ENCODE measurements at places on chromosomes 3 and 15. TPM values are rescaled to one million over a fixed set of nuclear protein-coding genes. Genes with fewer than 3 reads are reported as not detected.

DNA sequence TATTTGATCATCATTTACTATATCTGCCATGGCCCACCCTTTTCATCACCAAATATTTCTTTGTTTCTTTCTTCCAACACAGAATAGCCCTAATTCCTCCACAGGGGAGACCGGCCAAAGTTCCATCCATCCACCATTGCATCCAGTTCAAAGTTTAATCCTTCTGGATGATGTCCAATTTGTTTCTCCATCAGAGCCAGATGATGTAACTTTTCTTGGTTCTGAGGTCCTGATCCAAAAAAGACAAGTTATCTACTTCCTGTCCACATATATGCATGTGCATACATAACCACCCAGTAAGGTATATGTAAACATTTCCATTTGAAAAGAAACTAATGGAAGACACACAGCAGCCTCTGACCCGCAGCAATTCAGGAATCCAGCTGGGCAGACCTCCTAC lies 237.3 kb downstream of the SHOX2 start:
- no peak for DNase-seq

The MKRN3 gene
- 0.66 TPM for total RNA-seq

- DNase-seq, result peak; percentile 48
These were observed 7.4 kb downstream of the EDEM1 start for GRCh38 chr3:5194801-5195509.

- no peak for DNase-seq
These were observed 197.1 kb downstream of the SATB1 start for GRCh38 chr3:18228060-18228459.

GRCh38 chr3:186427627-186428281 lies 65.7 kb upstream of the DGKG start:
- DNase-seq, result no peak

DNA sequence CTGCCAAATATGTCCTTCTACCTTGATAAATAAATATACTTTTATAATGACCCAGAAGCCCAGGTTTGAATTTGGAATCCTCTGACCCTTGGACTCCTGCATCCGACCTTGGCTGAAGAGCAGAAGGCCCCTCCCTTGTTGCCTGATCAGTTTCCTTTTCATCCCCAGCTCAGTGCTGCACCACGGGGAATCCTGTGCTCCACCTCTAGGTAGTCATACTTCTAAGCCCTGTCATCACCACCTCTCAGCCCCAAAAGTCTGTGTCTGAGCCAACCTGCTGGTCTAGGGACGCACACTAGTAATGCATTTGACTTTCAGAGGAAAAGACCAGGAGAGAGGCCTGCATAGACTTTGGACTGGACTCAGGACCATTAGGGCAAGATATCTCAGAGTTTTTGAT lies 310.6 kb downstream of the NLGN1 start:
- DNase-seq, result no peak

- no peak for DNase-seq
These were observed 173.8 kb downstream of the SMAD6 start for GRCh38 chr15:66875588-66876420.

The KIF7 gene
- not detected for total RNA-seq

DNA sequence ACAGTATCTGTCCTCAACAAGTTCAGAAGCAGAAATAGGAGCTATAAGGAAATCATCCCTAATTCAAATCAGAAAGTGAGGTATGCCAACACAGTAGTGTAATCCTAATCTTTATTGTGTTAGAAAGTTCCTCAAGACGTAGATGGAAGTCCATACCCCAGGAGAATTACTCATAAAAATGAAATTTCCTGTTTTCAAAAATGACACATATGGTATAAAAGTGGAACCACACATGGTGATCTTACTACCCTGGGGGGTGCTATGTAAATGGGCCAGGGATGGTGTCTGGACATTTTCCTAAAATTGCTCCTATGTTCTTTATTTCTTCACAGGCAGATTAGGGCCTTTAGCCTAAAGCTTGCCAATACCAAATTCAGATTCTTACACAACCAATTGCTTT lies 204.1 kb downstream of the ARRDC4 start:
- DNase-seq, result no peak

- no peak for DNase-seq
These were observed 23.0 kb downstream of the NEK10 start for GRCh38 chr3:27345959-27346865.

The FAM81A gene
- 3.8 TPM for total RNA-seq

The MYEF2 gene
- total RNA-seq, result 34.3 TPM

GRCh38 chr3:108088697-108089096 lies 2.1 kb downstream of the CD47 start:
- peak; percentile 61 for DNase-seq

The NEO1 gene
- 3.9 TPM for total RNA-seq

The GMPPB gene
- total RNA-seq, result 31.4 TPM

The VGLL3 gene
- total RNA-seq, result not detected

The CTDSPL gene
- not detected for total RNA-seq

The ACTC1 gene
- total RNA-seq, result not detected

DNA sequence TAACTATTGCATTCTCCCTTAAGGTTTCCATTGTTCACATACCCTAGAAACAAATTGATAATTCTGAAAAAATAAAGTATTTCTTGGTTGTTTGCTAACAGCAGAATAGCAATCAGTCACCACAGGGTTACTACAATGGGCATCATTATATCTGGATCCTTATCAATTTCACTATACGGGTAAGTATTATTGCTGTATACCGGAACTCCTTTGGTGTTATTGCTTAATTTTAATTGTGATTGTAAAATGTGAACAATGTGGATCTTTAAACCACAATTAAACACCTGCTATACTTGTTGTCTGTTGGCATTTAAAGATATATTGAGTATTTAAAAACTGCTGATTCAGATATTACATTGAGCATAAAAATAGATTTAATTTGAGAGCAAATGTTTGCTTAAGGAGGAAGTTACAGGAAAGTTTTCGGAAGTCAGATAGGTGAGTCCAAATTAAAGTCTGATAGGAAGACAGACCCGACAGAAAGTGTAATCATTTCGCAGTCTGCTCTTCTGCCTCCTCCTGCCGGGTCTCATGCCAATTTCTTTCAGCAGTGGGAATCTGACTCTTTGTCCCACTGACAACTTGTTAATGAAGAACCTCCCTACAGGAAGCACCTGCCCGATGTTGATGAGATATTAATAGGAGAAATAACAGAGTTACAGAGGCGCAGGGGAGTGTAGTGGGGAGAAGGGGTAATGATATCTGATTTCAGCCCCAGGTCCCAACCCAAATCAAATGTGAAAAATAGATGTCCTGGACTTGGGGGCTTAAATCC lies 169.7 kb upstream of the TBC1D5 start:
- DNase-seq, result no peak

GRCh38 chr15:80152180-80152895 lies 461 bp upstream of the FAH start:
- peak; percentile 89 for DNase-seq

- no peak for DNase-seq
These were observed 14.6 kb downstream of the ADAMTS9 start for GRCh38 chr3:64673159-64673715.

The CD80 gene
- total RNA-seq, result 26.5 TPM

The LIPH gene
- not detected for total RNA-seq

DNA sequence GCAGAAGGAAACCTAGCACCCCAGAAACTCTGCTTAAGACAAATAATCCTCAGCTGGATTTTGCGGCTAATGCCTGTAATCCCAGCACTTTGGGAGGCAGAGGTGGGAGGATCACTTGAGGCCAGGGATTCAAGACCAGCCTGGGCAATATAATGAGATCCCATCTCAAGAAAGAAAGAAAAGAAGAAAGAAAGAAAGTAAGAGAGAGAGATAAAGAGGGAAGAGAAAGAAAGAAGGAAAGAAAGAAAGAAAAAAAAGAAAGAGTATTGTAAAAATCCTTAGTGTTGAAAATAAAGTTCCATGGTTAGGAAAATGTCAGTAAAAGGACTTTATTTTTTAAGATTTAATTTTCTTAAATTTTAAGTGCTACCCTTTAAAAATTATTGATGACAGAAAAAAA lies 54.9 kb upstream of the LRRFIP2 start:
- no peak for DNase-seq
